ENCODE measurements at places on chromosomes 12 and 14. TPM values are rescaled to one million over a fixed set of nuclear protein-coding genes. Genes with fewer than 3 reads are reported as not detected.

DNA sequence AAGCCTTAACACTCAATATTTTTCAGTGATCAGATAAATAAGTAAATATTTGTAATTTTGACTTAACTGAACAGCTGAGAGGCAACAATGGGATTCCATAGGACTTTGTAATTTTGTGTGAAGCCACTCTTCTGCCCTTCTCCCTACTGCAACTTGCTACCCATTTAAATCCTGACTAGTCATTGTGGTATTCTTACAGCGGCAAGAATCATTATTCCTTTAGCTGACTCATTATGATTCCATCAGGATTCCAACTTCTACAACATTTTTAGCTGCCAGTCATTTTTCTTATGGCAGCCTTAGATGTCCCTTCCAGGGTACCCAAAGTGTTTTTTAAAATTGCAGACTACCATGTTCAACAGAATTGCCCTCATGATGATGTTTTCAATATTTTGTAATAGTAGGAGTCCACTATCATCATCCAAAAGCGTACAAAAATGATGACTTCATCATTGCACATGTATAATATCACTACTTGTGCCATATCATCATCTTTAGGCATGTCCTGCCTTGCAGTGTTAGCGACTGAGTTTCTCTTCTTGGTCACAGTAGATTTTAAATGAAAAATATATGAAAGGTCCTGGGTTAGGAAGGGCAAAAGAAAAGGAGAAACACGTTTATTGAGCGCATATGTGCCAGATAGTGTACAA, 5.1 kb upstream of the MAGOHB start:
- H3K36me3 ChIP-seq, result 0 out of 2 replicates have a peak, but pooled peaks cover 11% of the 10 kb centered on the region
- H3K27me3 ChIP-seq, result no peaks in the 10 kb centered on the region
- peak; percentile 76 for DNase-seq
- no peak overlapping the region for H3K4me3 ChIP-seq
- peak overlapping the region; percentile 90 for H3K27ac ChIP-seq

DNA sequence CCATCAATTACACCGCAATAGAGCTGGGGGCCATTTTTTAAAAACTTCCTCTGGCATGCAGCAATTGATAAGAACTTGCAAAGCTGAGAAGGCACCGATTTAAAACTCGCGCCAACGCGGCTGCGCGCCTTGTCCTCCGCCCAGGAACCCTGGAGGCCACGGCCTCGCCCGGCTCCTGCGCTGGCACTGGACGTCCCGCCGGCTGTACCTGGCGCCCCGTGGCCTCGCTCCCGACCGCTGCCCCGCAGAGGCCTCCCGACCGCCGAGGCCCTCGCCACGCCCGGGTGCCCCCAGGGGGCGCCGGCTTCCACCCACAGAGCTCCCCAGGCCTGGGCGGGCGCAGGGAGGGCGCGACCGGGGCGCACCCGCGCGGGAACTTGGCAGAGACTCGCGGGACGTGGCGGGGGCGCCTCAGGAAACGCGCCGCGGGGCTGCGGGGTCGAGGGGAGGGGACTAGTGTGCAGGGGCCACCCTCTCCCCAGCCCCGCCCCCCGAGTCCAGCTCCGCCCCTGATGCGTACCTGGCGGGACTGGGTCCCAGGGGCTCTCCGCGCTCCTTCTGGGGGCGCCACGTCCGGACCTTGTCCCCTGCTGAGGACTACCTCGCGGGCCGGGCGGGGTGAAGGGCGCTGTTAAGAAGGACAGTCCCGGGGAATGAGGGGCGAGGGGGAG, 65.7 kb downstream of the TNFAIP2 start:
- DNase-seq, result no peak
- H3K27ac ChIP-seq, result no peak overlapping the region
- H3K4me1 ChIP-seq, result peaks cover 58% of the 10 kb centered on the region
- no peak overlapping the region for H3K4me3 ChIP-seq
- no peaks in the 10 kb centered on the region for H3K27me3 ChIP-seq
- no peaks in the 10 kb centered on the region for H3K36me3 ChIP-seq

GRCh38 chr14:86124328-86124727, 594.4 kb downstream of the FLRT2 start:
- H3K36me3 ChIP-seq, result no peaks in the 10 kb centered on the region
- DNase-seq, result no peak
- H3K4me3 ChIP-seq, result no peak overlapping the region
- H3K4me1 ChIP-seq, result no peaks in the 10 kb centered on the region
- no peak overlapping the region for H3K27ac ChIP-seq

Gene SLC8A3
- total RNA-seq, result not detected

Gene ADAMTS20
- total RNA-seq, result 1.0 TPM

GRCh38 chr12:65695113-65695865, 129.0 kb upstream of the HMGA2 start:
- no peaks in the 10 kb centered on the region for H3K27me3 ChIP-seq
- H3K4me3 ChIP-seq, result no peak overlapping the region
- H3K4me1 ChIP-seq, result peaks cover 25% of the 10 kb centered on the region
- no peaks in the 10 kb centered on the region for H3K36me3 ChIP-seq
- peak overlapping the region; percentile 24 for H3K27ac ChIP-seq

- no peak overlapping the region for H3K4me3 ChIP-seq
- DNase-seq, result no peak
- H3K27ac ChIP-seq, result no peak overlapping the region
Observed at GRCh38 chr14:38001501-38001900, 206.2 kb upstream of the SSTR1 start.

Gene TBX3
- not detected for total RNA-seq

- no peaks in the 10 kb centered on the region for H3K27me3 ChIP-seq
- no peak for DNase-seq
- no peaks in the 10 kb centered on the region for H3K36me3 ChIP-seq
- H3K4me3 ChIP-seq, result no peak overlapping the region
- no peaks in the 10 kb centered on the region for H3K4me1 ChIP-seq
Observed at GRCh38 chr12:19683178-19683927, 244.1 kb downstream of the AEBP2 start.

Gene NR1H4
- total RNA-seq, result not detected

GRCh38 chr12:15633201-15633600, 156.0 kb downstream of the EPS8 start:
- no peak overlapping the region for H3K4me3 ChIP-seq
- peaks cover 32% of the 10 kb centered on the region for H3K4me1 ChIP-seq
- H3K27ac ChIP-seq, result no peak overlapping the region
- no peaks in the 10 kb centered on the region for H3K27me3 ChIP-seq
- peaks cover 52% of the 10 kb centered on the region for H3K36me3 ChIP-seq
- no peak for DNase-seq

Gene VASH1
- total RNA-seq, result 4.3 TPM

- peaks cover 3% of the 10 kb centered on the region for H3K36me3 ChIP-seq
- no peak overlapping the region for H3K27ac ChIP-seq
- peaks cover 39% of the 10 kb centered on the region for H3K4me1 ChIP-seq
- H3K27me3 ChIP-seq, result no peaks in the 10 kb centered on the region
Observed at GRCh38 chr14:61520576-61520975, 174.7 kb upstream of the HIF1A start.

- no peak overlapping the region for H3K27ac ChIP-seq
- H3K4me3 ChIP-seq, result no peak overlapping the region
- no peaks in the 10 kb centered on the region for H3K4me1 ChIP-seq
- H3K36me3 ChIP-seq, result no peaks in the 10 kb centered on the region
Observed at GRCh38 chr12:1980282-1980681, 24.0 kb downstream of the DCP1B start.

All from PC-9 (cell line).